ENCODE measurements at places on chromosomes 11 and 22.

DNA sequence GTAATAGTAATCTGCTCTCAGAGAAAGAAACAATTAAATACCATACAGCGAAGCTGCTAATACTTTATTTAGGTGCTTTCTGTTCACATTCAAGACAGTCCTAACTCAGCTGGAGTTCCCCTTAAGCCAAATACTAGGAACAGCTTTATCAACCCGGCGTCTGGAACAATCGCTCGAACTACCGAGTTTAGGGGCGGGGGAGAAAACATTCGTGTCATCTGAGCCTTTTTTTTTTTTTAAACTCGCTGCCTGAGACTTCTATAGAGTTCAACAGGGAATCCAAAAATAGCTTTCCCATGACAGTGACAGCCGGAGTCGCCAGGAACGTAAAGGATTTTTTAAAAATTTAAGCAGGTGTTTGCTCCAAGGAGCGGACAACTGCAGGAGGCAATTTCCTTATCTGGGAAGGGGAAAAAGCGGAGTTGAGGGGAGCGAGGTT, 852 bp downstream of the TRAF6 start:
- peak; percentile 28 for DNase-seq

DNA sequence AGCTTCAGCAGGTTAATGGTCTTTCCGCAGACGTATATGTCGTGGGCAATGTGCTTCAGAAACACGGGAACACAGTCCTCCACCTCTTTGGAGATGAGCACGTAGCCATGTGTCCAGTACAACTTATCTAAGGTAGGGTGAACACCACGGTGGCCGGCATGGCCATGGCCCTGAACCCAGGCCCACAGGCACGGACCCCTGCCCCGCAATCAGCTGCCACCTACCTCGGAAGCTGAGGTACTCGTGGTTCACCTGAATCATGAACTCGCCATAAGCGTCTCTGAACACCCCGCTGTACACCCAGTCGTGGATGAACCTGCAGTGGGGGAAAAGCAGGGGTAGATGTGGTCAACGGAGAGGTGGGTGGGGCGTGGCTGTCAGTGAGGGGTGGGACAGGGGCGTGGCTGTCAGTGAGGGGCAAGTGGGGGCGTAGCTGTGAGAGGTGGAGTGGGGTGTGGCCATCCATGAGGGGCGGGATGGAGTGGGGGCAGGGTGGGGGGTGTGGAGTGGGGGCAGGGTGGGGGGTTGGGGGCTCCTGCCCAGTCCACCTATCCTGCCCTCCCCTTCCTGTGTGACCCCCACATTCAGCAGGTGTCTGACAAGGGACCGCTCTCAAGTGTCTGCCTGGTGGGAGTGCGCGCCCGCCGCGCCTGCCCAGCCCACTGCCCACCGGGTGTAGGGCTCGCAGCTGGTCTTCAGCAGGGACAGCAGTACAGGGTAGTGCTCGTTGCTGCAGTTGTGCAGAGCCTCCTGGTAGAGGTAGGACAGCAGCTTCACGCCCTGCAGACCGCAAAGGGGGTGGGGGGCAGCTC, 18.6 kb downstream of the TUBGCP6 start:
- no peak for DNase-seq

GRCh38 chr22:21894799-21895198, 27.4 kb upstream of the MAPK1 start:
- no peak for DNase-seq

DNA sequence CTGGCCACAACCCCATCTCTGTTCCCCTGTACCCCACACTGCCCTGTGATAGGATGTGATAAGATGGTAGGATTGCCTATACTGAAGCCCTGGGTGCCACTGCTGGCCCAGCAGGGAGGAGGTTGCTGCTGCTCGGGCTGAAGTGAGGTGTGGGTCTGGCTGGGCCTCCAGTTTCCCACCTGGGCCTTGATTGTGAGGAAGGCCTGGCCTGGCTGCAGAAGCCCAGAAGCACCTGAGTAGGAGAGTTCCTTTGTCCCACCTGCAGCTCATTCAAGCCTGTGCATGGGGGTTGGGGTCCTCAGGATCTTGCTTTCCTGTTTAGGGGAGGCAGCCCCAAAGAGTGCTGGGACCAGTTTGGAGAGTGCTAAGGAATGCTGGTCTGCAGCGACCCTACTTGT, 3.3 kb downstream of the ST3GAL4 start:
- no peak for DNase-seq

DNA sequence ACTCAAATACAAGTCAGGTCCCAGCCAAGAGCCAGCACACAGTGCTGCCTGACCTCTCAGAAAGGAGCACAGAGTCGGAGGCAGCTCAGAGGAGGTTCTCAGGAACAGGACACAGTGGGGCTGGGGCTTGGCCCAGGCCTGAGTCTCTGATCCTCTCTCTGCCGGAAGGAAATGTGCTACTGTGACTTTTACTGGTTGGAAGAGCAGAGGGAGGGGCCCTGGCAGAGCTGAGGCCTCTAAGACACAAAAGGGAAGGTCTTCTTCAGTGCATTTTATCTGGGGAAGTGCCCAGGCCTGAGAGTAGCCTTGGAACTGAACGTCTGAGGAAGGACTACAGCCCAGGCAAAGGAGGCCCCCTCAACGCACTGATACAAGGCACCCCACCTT, 16.2 kb upstream of the CASTOR1 start:
- no peak for DNase-seq
